AG09309 (cell line): ENCODE measurements at places on chromosomes 7 and 10.

- no peak for DNase-seq
Measured at GRCh38 chr10:75166623-75166972, 44.0 kb upstream of the VDAC2 start.

- peak; percentile 81 for DNase-seq
Measured at GRCh38 chr7:16028103-16028502, 341.6 kb upstream of the MEOX2 start.

- no peak for DNase-seq
Measured at GRCh38 chr7:117993377-117994003, 120.2 kb upstream of the CTTNBP2 start.

- DNase-seq = no peak
Measured at GRCh38 chr10:132626761-132627665, 89.4 kb downstream of the INPP5A start.

GRCh38 chr10:58638388-58638787 is 125.7 kb downstream of the BICC1 start:
- no peak for DNase-seq

- DNase-seq = peak; percentile 38
Measured at GRCh38 chr10:11573497-11573896, 38.0 kb downstream of the USP6NL start.

DNA sequence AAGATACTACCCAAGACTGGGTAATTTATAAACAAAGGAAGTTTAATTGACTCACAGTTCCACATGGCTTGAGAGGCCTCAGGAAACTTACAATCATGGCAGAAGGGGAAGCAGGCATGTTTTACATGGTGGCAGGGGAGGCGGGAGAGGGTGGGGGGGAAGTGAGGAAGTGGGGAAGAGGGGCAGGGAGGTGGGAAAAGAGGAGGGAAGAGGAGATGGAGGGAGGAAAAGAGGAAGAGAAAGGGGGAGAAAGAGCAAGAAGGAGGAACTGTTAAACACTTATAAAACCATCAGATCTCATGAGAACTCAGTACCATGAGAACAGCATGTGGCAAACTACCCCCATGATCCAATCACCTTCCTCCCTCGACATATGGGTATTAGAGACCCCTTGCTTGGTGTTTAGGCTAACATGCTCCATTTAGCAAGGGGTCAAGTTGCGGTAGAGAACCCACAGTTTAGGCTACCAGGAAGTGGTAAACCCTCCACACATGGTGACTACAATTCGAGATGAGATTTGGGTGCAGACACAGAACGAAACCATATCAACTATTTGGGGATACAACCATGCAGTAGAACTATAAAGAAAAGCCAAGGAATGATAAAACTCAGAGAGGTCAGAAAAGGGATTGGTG is 3.5 kb upstream of the LMBR1 start:
- DNase-seq = no peak

DNA sequence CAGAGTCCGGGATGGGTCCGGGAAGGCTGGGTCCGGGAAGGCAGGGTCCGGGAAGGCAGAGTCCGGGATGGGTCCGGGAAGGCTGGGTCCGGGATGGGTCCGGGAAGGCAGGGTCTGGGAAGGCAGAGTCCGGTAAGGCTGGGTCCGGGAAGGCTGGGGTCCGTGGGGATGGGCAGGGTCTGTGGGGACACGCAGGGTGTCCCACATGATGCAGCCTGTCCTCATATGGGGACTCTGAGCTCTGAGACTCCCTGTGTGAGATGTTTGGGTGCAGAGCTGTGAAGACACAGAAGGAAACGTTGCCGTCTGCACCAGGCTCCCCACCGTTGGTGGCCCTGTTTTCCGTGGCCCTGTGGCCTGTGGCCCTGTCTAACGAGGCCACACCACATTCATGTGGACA is 45.7 kb upstream of the ADGRA1 start:
- DNase-seq = no peak

- no peak for DNase-seq
Measured at GRCh38 chr7:117775801-117776200, 97.4 kb downstream of the CTTNBP2 start.

GRCh38 chr10:79208251-79208983 is 138.9 kb upstream of the PPIF start:
- no peak for DNase-seq

DNA sequence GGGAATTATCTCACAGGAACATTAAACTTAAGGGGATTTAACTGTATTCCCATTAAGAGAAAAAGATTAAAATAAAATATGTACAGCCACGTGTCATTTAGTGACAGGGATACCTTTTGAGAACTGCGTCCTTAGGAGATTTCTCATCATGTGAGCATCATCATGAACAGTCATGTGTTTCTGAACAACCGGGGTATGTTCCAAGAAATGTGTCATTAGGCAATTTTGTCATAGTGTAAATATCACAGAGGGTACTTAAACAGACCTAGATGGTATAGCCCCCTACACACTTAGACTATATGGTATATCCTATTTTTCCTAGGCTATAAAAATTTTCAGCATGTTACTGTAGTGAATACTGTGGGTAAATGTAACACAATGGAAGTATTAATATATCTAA is 840.3 kb downstream of the CNTNAP2 start:
- DNase-seq = no peak

DNA sequence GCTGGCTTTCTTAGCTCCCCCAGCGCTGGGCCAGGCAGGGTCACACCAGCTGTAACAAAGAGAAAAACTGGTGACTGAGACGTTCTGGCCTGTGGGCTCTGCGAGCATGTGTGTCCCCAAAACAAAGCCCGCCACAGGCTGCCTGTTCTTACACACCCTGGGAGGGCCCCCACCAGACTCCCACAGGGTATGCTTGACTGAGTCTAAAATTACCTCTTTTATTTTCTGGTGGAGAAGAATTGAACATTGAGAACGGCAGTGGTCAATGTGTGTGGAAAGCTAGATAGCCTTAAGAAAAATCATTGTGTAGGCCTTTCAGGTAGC is 808 bp downstream of the C10orf71 start:
- DNase-seq = no peak

DNA sequence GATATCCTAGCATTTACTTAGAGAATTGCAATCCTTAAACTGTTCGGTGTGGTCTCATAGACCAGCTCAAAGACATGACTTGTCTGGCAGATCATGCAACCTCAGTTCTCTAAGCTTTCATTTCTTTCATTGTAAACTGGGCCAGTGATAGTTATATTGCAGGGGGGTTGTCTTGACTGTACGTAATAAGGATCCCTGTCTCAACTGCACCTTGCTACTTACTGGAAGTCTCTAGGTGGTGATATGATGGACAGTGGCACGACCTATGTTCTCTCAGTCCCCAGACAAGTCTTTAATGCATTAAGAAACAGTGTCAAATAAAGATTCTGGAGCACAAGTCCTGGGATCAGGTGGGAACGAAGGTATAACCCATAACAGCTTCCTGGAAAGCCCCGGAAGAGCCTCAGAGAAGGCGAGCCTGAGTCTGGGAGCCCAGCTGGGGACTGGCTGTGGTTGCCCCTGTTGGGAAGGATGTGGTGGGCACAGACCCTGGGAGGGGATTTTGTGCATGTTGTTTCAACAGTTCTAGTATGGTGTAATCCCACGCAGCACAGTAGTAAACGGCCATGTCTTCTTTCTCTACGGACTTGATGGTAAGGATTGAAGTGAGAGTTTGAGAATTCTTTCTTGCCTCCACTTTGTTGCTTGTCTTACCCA is 26.0 kb upstream of the TARP start:
- DNase-seq = no peak

GRCh38 chr7:132771301-132771730 is 195.0 kb upstream of the PLXNA4 start:
- DNase-seq = no peak

DNA sequence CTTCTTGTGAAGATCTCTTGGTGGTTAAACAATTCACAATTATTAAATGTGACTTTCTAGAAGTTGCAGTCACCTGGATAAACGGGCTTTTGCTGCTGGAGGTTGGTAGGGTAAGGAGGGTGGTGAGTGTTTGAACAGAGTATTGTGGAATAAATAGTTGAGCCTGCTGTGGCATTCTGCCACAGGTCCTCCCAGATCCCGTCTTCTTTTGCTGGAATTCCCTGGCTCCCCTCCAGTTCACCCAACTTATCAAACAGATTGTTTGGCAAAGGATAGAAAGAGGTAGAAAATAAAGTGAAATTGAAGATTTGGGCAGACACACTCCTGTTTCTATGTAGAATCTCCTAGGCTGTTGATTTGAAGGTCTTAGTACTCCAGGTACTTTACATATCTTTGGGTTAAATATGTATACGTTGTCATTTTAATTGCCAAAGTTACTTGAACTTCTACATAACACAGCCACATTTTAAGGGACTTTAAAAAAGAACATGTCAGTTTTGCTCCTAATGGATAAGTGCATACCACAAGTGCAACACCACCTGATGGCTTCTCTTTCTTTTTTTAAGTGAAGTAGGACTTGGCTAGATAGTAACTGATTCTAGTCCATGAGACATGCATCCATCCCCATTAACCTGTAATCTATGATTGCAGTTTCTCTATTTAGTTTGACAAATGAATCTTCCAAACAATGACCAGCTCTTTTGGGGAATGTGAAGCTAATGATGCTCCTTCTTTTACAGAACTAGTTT is 83.0 kb downstream of the ARL4A start:
- DNase-seq = no peak

DNA sequence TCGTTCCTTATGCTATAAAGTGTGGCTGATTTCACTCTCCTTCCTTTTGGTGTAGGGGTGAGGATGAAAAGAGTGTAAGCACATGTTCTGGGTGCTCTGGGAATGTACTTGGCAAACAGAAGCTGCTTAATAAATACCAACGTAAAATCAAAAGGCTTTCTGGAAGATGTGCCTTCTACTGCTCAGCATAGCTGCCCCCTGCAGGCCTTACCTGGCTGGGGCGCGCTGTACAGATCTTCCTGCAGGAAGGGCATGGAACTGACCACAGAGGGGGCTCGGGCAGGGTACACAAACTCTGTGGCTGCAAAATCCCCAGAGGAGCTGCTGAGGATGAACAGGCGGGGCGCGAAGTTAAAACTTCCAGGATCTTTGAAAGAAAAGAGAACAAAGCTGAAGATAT is 169.4 kb downstream of the SVIL start:
- DNase-seq = no peak

DNA sequence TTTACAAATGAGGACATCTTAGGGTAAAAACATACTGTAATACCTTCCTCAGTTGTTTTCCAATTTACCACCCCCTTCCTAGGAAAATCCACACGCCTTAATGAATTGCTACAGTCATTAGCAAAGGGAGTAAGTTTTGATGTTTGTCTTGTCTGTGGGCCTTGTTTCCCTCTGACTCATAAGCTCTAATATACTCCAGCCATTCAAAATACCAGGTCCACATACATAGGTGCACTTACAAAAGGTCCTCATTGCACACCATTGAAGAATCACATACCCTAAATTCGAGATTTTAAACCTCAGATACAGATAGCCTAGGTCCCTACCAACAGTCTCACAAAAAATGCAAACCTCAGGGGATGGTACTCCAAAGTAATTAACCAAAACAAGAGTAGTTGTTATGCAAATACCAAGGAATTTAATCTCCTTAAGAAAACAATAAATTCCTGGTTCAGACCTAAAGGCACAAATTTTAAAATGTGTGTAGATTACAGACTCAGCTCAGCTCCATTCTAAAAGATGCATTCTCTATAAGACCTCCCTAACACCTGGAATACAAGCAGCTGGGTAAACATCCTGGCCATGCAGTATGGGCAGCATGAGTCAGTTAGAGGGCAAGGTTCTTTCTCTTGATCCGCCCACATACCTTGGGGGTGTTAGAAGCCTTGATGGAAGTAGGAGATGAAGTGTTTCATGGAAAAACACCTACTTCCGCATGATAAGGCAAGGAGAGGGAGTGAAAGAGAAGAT is 3.0 kb upstream of the LIPK start:
- DNase-seq = no peak

DNA sequence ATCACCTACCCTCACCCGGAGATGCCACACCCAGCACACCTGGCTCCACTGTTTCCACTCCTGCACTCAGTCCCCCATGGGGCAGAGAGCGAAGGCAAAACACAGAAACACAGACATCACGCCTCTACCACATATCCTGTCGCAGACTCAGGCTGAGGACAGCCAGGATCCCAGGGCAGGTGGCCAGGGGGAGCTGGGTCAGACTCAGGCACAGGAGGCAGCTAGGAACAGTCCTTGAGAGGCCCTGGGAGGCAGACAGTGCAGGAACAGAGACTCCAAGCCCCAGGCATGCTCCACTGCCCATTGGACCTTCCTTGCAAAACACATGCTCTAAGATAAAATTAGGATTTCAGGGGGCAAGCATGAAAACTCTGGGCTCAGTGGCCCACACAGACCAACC is 154.4 kb upstream of the C7orf33 start:
- no peak for DNase-seq

- no peak for DNase-seq
Measured at GRCh38 chr7:124177891-124178290, 145.0 kb upstream of the TMEM229A start.

GRCh38 chr10:76306856-76307255 is 875.4 kb downstream of the LRMDA start:
- DNase-seq = peak; percentile 67

DNA sequence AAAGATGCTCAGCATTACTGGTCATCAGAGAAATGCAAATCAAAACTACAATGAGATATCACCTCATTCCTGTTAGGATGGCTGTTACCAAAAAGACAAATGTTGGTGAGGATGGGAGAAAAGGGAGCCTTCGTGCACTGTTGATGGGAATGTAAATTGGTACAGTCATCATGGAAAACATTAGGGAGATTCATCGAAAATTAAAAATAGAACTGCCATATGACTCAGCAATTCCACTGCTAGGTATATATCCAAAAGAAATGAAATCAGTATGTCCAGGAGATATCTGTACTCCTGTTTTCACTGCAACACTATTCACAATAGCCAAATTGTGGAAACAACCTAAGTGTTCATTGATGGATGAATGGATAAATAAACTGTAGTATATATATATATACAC is 228.1 kb downstream of the ACTR3B start:
- DNase-seq = no peak

GRCh38 chr10:89683883-89684282 is 17.5 kb upstream of the KIF20B start:
- no peak for DNase-seq
